SK-N-DZ (cell line): ENCODE measurements at places on chromosomes 2 and 18.

GRCh38 chr2:69997015-69997830, 35.8 kb upstream of the ASPRV1 start:
- no peak for DNase-seq

GRCh38 chr2:141720476-141720875, 410.3 kb downstream of the LRP1B start:
- no peak for DNase-seq

DNA sequence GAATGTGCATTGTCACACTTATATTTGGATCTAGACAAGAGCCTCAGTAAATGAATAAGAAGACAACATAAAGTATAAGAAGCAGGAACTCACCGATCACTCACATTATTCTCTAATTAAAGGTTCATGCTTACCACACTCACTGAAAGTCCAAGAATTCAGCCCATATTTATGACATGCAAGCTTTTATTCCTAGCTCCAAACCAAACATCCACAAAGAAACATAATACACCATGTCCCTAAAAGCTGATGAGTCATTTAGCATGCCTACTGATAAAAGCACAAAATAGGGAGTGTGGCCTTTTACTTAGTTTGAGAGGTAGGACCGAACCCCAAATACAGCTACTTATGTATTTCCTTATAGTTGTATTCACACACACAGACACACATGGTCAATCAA, 1094.6 kb upstream of the CDH2 start:
- no peak for DNase-seq

DNA sequence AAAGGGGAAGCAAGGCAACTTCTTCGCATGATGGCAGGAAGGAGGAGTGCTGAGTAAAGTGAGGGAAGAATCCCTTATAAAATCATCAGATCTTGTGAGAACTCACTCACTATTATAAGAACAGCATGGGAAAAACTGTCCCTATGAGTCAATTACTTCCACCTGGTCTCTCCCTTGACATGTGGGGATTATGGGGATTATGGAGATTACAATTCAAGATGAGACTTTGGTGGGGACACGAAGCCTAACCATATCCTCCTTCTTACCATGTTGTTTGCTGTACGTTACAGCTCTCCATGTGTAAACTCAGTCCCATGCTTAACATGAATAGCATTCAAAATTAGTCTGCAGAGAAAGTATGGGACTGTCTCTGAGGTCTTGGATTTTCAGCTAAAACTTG, 1096.8 kb upstream of the ACVR2A start:
- no peak for DNase-seq

GRCh38 chr2:55459279-55459678, 39.6 kb upstream of the CCDC88A start:
- no peak for DNase-seq

DNA sequence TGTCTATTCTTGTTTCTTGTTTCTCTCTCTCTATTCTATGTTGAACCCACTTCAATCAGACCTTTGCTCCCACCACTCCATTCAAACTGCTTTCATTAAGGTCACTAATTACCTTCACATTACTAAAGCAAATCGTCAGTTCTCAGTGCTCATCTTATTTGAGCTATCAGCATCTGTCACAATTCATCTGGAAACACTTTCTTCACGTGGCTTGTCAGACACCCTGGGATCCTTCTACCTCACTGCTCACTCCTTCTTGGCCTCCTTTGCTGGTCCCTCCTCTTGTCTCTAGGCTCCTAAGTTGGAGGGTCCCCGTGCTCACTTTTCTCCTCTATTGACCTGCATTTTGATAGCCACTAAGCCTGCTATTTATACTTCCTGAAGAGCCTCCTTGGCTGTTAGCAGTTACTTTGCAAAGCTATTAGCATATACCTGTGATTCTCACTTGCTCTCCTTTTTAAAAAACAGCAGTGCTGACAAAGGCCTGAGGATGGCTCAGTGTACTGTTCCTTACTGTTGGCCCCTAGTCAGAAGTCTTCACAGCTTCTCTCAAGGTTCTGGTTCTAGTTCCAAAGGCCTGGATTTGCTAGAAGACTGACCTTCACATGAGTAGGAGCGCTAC, 80.2 kb downstream of the PLEKHM3 start:
- DNase-seq, result no peak

GRCh38 chr2:240873805-240874714, 5.4 kb downstream of the AGXT start:
- no peak for DNase-seq

- no peak for DNase-seq
Observed at GRCh38 chr2:153432381-153432780, 46.2 kb downstream of the RPRM start.

DNA sequence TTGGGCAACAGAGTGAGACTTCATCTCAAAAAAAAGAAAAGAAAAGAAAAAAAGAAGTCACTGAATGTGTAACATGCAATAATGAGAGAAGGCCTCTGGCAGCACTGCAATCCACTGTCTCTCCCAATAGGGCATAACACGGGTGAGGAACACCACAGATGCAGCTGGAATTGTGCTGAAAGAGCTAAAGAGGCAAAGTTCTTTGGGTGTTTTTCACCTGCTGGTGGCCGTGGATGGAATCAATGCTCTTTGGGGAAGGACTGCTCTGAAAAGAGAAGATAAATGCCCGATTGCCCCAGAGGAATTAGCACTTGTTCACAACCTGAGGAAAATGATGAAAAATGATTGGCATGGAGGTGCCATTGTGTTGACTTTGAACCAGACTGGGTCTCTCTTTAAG, 31.0 kb upstream of the CYBRD1 start:
- no peak for DNase-seq
